NCI-H1417 (cell line): ENCODE measurements at places on chromosomes 3 and 15.

DNA sequence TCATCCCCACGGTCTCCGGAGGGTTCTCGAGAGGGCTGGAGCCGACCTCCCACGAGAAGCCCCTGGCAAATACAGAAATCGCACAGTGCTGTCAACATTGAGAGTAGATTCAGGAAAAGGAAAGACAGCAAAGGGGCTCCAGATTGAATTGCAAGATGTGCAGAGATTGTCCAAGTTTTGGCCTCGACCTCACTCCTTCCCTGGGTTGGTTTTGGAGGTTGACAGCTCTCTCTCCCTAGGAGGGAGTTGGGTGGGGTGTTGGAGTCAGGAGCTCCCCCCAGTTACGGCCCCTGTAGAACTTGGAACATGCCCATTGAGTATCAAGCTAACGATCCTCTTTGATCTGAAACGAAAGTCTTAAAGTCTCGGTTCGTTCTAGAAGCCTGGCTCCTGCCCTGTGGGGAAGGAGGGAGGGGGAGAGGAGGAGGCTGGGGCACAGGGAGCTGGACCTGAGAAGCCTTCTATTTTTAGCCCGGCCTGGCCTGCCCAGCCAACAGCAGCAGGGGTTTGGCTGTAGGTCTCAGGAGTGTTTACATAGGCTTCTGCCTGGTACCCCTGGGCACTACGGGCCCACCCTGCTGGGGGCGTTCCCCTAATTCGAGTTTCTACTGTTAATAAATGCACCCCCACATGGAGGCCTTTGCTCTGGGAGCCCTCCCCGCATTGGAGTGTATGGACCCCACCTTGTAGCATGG lies 672 bp upstream of the KY start:
- peak; percentile 42 for DNase-seq

DNA sequence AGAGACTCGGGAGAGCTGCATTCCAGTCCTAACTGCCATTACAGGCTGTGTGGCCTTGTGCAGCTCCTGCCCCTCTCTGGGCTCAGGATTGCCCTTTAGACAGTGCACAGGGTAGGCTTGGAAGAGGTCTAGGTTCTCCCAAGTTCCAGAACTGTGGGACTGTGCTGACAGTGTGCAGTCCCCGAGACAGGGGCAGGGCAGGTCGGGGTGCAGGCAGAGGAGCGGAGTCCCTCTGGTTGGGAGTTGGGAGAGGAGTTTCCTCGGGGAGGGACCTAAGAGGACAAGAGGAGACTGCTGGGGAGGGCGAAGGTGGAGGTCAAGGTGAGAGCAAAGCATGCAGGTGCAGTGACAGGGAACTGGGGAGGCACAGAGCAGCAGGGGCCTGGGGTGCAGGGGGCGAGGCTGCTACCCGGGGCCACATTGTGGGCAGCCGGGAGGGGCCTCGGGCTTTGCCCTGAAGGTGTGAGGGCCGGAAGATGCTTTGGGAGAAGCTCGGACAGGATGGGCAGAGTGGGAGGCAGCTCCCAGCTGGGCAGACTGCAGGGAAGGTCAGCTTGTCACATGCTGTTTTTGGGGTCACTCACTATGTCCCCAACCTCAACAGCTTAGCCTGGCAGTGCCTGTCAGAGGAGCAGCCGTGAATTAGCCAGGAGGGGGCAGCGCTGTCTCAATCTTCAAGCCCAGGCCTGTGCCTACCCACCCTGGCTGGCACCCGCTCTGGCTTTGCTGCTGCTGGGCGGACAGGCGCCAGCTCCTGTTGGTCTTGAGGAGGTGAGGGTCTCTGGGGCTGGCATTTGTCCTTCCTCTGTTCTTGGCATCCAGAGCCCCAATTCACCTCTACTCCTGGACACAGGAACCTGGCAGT lies 15.4 kb upstream of the CSPG4 start:
- peak; percentile 65 for DNase-seq

GRCh38 chr3:161939918-161940620 lies 443.5 kb downstream of the OTOL1 start:
- no peak for DNase-seq

DNA sequence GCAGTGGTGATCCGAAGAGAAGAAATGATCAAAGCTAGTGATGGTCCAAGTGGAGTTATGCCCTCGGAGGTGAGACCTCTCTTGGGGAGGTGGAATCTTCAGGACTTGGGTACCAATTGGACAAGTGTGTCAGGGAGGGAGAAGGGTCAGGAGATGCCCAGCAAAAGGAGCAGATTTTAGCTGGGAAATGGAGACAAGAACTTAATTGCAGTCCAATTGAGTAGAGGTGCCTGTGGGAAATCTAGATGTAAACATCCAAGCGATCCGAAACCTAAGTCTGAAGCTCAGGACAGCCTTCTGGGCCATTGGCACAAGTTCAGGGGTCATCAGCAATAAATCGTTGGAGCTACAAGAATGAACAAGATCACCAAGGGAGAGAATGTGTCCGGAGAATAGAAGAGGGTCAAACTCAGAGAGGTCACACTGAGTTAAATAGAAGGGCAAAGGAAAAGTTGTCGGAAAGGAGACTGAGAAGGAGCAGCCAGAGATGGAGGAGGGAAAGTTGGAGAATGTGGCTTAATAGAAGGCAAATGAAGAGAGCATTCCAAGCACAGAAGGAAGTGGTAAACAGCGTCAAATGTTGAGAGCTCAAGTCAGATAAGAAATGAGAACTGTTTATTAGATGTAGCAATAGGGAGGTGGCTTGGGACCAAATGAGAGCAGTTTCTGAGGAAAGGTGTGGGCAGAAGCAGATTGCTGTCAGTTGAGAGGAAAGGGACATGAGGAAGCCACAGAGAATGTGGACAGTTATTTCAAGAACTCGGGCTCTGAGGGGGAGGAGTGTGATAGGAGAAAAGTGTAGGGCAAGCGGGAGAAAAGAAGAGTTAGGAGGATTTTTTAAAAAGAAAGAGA lies 64.2 kb upstream of the FNDC3B start:
- no peak for DNase-seq

- DNase-seq: no peak
Measured at GRCh38 chr15:101463270-101463669, 26.2 kb downstream of the PCSK6 start.

- peak; percentile 69 for DNase-seq
Measured at GRCh38 chr3:48428572-48429316, 1.1 kb downstream of the PLXNB1 start.

GRCh38 chr3:52005571-52005986 lies 9.9 kb upstream of the RPL29 start:
- DNase-seq: peak; percentile 75

- DNase-seq: no peak
Measured at GRCh38 chr15:33679061-33679460, 289.2 kb upstream of the CHRM5 start.

GRCh38 chr3:64987726-64988125 lies 299.9 kb upstream of the ADAMTS9 start:
- DNase-seq: no peak

GRCh38 chr3:41330465-41330864 lies 131.2 kb downstream of the CTNNB1 start:
- DNase-seq: no peak

- DNase-seq: no peak
Measured at GRCh38 chr3:171797873-171798272, 12.4 kb downstream of the PLD1 start.

DNA sequence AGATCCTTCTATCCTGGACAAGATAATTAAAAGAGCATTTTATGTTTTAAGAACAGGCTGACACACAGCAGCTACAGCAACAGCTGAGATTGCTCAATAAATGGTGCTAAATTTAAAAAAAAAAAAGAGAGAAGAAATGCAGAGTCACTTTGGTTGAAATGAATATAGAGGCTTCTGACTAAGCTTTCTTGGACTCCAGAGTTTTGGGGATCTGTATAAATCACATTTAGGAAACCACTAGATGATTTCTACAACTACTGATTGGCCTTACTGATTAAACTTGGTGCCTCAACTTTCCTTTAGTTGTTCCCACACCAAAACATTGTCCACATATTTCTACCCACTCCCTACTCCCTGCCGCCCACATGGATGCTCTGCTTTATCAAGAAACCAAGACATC lies 132.9 kb upstream of the ZBTB20 start:
- no peak for DNase-seq

DNA sequence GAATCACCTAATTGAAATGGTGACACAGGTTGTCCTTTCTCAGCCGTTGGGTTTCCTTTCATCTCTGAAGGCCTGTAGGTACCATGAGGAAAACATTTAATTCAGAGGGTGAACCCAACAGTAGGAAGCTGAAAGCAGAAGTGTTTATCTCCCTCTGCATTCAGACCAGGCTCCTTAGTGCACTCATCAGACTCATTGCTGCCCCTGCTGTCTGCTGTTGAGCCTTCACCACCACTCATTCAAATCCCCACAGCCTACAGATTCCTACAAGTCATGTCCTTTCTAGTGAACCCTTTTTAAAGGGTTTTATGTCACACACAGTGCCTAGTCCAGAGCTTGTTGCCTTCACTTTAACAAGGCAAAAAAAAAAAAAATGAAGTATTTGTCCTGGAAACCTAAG lies 13.4 kb downstream of the WDR48 start:
- DNase-seq: no peak

GRCh38 chr15:46714950-46715349 lies 1002.4 kb upstream of the SEMA6D start:
- peak; percentile 63 for DNase-seq

DNA sequence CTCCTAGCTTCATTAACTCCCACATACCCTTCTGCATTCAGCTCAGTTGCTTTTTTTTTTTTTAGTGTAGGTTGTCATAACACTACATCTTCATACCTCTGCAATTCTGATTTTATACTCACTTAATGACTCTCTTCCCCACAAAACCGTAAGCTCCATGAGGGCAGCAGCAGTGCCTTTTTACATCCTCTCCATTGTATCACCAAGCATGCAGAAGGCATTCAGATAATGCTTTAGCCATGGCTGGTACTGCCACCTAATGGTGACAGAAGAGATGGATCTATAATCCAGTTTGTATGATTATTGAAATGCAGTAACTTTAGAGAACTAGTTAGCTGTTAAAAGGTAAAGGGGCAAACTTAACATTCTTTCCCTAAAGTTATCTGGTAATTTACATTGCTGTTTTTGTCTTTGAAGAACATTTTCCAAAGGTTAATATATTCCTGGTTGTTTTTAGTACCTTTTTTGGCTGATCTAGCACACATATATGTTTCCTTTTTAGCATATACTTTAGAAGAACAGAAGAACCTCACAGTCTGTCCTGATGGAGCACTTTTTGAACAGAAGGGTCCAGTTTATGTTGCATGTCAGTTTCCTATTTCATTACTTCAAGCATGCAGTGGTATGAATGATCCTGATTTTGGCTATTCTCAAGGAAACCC lies 36.8 kb downstream of the ATP1B3 start:
- DNase-seq: peak; percentile 26

- DNase-seq: no peak
Measured at GRCh38 chr15:78129077-78129750, 2.0 kb downstream of the CIB2 start.

DNA sequence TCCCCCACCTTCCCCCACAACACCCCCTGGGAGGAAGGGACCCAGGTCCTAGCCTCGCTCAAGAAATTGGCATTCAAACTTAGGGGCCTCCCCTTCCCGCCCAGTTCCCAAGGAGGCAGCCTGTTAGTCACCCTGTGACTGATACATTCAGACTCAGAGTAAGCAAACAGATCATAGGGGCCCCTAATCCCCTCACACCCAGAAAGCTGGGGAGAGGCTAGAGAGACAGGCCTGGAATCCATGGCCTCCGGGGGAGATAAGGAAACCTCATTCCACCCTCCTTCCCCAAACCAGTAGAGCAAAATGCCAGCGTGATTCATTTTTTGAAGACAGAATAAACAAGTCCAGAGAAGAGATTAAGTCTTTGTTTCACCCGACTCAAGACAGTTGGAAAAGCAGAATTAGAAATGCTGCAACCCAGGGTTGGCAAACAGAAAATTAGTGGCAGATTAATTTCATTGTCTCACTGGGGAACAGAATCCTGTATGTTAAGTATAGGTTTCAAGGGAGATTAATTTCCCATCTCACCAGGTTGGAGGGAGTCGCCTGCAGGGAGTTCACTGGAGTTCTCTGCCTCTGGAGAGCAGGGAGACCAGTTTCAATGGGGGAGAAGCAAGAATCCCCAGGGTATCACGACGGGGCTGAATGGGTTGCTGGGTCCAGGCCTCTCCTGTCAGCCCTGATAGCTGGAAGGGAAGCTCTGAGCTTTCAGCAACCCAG lies 268.3 kb downstream of the UACA start:
- DNase-seq: no peak

GRCh38 chr3:14920536-14920935 lies 26.8 kb upstream of the NR2C2 start:
- DNase-seq: no peak

DNA sequence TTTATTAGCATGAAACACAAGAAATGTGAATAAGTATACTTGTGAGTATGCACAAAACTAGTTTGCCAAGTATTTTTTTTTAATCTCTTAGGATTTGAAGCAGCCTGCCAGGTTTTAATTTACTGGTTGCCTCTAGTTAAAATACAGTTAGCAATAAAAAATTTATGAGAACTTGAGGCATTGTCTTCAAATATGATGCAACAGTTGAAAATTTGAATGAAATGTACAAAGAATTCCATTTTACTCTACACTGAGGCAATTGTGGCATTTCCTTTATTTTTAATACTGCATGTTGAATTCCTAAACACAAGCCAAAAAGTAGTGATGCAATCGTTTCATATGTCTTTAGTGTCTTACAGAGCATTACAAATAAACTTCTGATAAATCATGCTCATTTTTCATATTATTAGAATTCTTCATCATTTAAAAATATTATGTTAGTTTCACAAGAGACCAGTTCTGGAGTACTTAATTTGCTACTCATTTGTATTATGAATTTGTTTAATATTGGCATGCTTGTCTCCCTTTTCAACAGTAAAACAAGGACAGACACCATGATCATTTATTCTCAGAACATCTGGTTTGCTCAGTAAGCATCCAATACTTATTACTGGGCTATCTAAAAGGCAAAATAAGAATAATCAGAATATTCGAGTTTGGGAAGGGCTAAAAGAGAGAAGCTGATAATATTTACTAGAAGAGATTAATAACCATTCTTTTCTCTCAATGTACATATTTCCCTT lies 124.8 kb upstream of the PTX3 start:
- DNase-seq: no peak

GRCh38 chr3:49781415-49782199 lies 4.7 kb downstream of the IP6K1 start:
- DNase-seq: no peak

DNA sequence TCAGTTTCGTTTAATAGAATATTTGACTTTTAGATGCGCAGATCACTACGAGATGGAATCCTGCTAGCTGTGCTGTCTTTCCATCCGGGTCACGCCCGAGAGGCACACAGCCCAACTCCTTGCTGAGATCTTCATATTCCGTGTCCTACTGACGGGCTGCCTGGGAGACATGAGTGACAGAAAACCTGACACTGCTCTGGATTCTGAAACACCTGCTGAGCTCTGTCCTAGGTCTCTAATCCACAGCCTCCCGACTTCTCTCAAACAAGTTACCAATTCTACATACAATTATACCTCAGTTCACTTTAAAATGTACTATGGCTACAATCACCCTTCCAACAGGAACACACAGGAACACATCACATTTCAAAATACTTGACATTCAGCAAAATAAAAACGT lies 27.2 kb downstream of the TFRC start:
- DNase-seq: no peak

GRCh38 chr15:48413304-48413703 lies 82.1 kb downstream of the DUT start:
- DNase-seq: no peak

- no peak for DNase-seq
Measured at GRCh38 chr15:41980654-41981323, 8.4 kb upstream of the EHD4 start.

- DNase-seq: no peak
Measured at GRCh38 chr3:187223799-187224198, 26.5 kb downstream of the RTP1 start.
